Hematopoietic multipotent progenitor cell treated with erythropoietin and hydrocortisone succinate and interleukin-3 and kit ligand, for 17 days (in vitro differentiated cells): ENCODE measurements at places on chromosomes 2 and 18.

GRCh38 chr18:22398464-22398863 is 19.3 kb downstream of the CTAGE1 start:
- no peak for DNase-seq

- DNase-seq = no peak
Measured at GRCh38 chr2:37375741-37376288, 31.4 kb downstream of the QPCT start.

- no peak for DNase-seq
Measured at GRCh38 chr2:139165601-139166000, 385.4 kb upstream of the NXPH2 start.

DNA sequence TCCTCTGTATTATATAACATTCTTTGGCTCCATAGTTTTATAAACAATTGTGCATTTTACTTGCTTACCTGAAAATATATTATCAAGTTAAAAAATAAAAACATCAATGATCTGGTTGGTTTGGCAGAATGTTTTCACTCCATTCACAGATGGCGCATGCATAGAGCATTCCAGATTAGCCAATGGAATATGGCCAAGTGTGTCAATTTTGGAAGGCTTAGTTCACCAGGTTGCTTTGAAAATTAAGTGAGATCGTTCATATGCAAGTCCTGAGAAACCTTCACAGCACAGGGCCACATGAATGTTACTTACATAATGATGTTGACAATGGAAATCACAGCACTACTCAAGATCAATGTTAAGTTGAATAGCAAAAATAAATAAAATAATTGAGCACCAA is 335.7 kb downstream of the GRB14 start:
- no peak for DNase-seq

DNA sequence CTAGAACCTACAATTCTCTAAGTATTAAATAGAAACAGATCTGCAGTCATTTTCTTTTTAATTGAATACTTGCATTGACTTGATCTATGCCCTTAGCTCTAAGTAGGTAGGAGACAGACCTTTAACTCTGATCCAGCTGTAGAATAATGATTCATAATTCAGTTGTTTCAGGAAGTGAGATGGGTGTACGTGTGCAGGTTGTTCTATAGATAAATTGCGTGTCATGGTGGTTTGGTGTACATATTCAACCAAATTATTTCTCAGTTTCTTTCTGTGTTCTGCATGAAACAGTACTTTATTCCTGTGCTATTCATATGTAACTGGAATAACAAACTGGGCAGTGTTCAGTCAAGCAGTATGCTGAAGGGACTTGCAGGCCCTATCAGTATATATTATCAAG is 34.3 kb upstream of the CD226 start:
- DNase-seq = no peak
